H7 (cell line): ENCODE measurements at places on chromosomes 13 and 19. TPM values are rescaled to one million over a fixed set of nuclear protein-coding genes. Genes with fewer than 3 reads are reported as not detected.

TEX26 gene
- not detected in 2 replicates for total RNA-seq

KLF5 gene
- 1.5 and 3.8 TPM in 2 replicates for total RNA-seq

TMIGD2 gene
- 0.45 and 0.78 TPM in 2 replicates for total RNA-seq

FFAR1 gene
- total RNA-seq: not detected in 2 replicates

TINCR gene
- total RNA-seq: 0.28 and 0.74 TPM in 2 replicates

TGFBR3L gene
- total RNA-seq: 1.7 TPM in 1 of 2 replicates, not detected in the other

IFNL1 gene
- not detected in 2 replicates for total RNA-seq

PKN1 gene
- total RNA-seq: 108 and 127 TPM in 2 replicates
